ENCODE measurements at places on chromosomes 3 and 15.

GRCh38 chr15:56815247-56815646 lies 81.9 kb upstream of the ZNF280D start:
- no peak for DNase-seq

DNA sequence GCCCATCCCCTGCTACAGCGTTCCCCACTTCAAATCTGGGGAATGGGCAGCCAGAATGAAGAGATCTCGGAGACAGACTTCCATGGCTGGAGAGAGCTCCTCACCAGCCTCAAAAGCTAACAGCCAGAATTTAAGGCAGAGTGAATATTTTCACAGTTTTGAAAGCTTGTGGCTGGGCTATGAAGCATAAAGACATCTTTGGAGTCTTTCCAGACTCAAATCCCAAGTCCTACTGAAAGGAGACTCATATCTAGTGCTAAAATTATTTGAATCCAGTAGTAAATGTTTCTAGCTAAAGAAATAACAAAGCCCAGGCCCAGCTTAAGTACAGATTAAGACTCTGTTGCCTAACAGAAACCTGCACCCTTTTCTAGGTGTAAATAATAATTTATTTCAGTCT lies 628.4 kb upstream of the ALCAM start:
- DNase-seq, result no peak

GRCh38 chr15:94579286-94579685 lies 347.9 kb downstream of the MCTP2 start:
- DNase-seq, result no peak

DNA sequence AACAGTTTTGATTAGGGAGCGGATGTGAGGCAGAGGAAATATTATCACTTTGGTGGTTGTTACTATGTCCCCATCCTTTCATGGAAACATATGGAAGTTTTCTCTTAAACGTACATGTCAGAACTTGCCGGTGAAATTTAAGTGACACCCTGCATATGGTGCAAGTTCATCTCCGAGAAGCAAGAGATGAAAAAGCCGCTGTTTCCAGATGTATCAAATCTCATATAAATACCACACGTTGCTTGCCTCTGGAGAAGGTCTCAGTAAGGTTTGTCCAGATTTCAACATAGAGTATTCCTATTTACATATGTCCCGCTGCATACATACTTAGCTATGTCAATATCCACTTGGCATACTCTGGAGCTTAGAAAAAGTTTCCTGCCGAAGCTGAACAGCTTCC lies 172.2 kb upstream of the ICE2 start:
- no peak for DNase-seq
